ENCODE measurements at places on chromosomes 12 and 14.

GRCh38 chr12:120199595-120200306 lies 1.2 kb downstream of the RPLP0 start:
- no peak for DNase-seq

GRCh38 chr12:63301311-63301710 lies 150.3 kb upstream of the AVPR1A start:
- DNase-seq = no peak

- no peak for DNase-seq
Observed at GRCh38 chr14:90678846-90679362, 137.3 kb downstream of the TTC7B start.

DNA sequence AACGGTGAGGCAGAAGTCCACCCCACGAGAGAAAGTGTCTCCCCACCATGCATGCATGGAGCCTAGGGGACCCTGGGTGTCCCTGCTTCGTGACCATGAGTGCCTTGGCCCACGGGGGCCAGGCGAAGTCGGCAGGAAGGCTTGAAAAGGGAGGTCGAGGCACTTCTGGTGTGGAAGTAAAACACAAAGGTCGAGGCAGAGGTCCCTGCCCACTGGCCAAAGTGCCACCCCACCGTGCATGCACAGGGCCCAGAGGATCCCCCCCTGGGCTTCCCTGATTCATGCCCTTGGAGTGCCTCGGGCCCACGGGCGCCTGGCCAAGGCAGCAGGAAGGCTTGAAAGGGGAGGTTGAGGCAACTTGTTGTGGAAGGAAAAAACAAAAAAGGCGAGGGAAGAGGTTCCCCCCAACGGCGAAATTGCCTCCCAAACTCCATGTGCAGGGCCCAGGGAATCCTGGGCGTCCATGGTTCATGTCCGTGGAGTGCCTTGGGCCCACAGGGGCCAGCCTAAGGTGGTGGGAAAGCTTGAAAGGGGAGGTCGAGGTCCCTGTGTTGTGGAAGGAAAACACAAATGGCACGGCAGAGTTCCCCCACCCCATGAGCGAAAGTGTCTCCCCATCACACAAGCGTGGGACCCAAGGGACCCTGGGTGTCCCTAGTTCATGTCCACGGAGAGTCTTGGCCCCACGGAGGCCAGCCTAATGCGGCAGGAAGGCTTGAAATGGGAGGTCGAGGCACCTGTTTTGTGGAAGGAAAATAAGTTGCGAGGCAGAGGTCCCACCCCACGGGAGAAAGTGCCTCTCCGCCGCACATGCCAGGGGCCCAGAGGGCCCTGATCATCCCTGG lies 372.1 kb downstream of the ALG10 start:
- no peak for DNase-seq

- DNase-seq = no peak
Observed at GRCh38 chr12:89401433-89402058, 49.2 kb upstream of the DUSP6 start.

DNA sequence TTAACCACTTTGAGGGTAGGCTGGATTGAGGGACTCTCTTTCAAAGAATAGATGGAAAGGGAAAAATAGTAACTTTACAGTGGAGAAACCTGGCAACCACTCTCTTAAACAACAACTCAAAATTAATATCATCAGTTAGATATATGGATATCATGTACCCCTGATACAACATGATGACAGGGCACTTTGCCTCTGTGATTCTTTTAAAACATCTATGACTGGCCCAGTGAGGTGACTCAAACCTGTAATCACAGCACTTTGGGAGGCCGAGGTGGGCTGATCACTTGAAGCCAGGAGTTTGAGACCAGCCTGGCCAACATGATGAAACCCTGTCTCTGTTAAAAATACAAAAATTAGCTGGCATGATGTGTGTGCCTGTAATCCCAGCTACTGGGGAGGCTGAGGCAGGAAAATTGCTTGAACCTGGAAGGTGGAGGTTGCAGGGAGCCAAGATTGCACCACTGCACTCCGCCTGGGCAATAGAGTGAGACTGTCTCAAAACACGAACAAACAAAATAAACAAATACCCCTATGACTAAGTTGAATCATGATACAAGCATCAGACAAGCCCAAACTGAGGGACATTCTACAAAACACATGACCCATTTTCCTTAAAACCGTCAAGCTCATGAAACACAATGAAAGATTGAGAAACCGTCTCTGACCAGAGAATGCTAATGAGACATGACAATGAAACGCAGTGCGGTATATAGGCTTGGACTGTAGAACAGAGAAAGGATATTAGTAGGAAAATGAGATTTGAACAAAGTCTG lies 26.4 kb upstream of the SLC7A8 start:
- DNase-seq = no peak

GRCh38 chr12:104928036-104928745 lies 29.9 kb downstream of the SLC41A2 start:
- no peak for DNase-seq
